ENCODE measurements at places on chromosomes 7 and 10.

GRCh38 chr7:6306471-6306870 is 34.0 kb upstream of the CYTH3 start:
- no peak for DNase-seq

DNA sequence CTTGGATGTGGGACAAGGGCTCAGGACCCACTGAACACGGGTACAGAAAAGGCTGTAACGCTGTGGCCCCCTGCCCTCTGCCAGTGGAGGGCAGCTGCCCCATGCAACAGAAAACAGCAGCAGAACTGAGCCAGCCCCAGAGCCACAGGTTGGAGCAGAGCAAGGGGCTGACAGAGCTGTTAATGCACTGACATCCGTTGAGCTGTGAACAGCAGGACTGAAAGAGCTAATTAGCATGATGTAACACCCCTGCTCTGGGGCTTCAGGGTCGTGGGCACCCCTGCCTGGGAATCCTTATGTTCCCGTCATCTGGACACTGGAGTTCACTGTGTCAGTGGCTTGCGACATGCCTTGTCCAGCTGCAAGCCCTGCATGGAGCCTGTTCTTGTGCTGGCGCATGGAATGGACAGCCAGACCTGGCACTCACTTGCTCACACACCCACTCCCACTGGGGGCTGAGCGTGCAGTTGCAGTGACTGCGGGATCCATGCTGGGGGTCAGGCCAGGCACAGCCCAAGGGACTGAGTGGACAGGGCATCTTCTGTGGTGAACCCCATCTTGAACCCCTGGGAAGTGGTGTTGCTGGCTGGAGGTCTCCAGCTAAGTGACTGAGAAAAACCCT is 293.7 kb downstream of the DNAJB9 start:
- DNase-seq: no peak

DNA sequence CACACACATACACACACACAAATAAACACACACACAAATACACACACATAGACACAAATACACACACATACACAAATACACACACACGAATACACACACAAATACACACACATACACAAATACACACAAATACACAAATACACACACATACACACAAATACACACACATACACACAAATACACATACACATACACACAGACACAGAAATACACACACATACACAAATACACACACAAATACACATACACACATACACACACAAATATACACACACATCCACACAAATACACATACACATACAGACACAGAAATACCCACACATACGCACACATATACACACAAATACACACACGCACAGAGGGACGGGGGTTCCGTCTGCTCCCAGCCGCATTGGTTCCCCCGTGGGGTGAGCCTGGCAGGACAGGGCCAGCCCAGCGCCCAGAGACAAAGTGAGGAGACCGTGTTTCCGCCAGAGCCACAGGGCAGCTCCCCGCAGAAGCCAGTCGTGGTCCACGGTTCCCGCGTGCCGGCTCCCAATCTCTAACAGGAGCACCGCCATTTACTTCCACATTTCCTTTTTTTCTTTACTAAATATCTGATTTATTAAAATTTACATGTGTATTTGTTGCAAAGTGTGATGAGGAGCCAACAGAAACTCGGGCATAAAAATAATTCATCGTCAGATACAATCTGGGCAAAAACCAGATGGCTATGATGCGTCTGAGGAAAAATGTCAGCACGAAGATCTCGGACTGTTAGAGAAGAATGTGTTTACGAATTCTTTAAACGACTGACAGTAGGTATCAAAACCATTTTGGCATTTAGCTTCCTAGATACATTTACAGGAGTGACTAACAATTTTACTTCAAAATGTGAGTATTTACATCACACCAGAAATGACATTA is 3.1 kb upstream of the KNDC1 start:
- DNase-seq: no peak

- DNase-seq: no peak
Observed at GRCh38 chr7:36904802-36905201, 180.5 kb upstream of the AOAH start.

- no peak for DNase-seq
Observed at GRCh38 chr7:112938863-112939573, 147.6 kb downstream of the GPR85 start.

GRCh38 chr7:117808910-117809705 is 64.1 kb downstream of the CTTNBP2 start:
- no peak for DNase-seq

DNA sequence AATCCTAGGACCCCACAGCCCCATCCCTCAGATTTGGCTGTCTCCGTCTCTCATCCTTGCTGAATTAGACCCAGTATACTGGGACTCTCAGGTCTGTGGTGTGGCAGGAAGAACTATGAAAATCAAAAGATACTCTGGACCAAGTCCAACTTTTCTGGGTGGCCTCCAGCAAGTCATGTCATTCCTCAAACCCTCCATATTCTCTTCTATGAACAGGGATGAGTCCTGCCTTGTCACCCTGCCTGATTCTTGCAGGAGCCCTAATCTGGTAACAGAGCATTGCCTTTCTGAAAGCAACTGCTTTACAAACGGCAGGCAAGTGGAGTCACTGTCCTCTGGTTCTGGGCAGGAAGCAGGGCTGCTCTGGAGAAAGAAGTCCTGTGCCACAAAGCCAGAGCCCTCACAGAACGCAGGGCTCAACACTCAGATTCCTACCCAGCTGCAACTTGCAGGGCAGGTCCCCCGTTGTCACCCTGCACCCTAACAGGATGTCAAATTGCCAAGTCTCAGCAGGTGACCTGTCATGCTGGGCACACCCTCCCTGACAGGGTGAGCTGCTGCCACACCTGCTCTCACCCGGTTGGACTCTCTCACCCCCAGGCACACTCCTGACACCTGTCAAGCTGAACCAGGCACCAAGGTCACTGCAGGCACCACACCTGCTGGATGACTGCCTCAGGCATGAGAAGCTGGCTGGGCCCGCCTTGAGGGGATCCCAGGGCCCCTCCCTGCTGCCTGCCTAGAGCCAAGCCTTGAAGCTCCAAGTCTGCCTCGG is 227.7 kb downstream of the KCNMA1 start:
- DNase-seq: no peak

- DNase-seq: no peak
Observed at GRCh38 chr10:123665491-123666286, 466 bp upstream of the GPR26 start.

DNA sequence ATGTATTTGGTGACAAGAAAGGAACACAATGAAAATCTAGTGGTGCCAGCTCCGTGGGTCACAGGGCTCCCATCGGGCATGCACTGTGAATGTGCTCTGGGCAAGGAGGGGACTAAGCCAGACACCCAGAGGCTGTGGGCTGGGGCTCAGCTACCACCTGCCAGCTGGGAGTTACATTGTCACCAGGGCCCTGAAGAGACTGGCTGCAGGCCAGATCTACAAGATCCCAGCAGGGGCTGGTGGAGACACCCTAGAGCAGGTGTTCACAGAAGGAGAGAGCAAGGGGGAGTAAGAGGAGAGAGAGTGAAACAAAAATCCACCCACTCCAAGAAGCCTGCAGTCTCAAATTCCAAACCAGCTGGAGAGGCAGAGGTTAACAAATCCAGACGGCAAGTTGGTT is 116.6 kb upstream of the ADCY1 start:
- DNase-seq: no peak

GRCh38 chr10:110324201-110324804 is 19.6 kb upstream of the SMNDC1 start:
- no peak for DNase-seq

- no peak for DNase-seq
Observed at GRCh38 chr7:99489235-99489634, 10.8 kb downstream of the ZNF394 start.

GRCh38 chr10:109933984-109934565 is 10.8 kb upstream of the XPNPEP1 start:
- no peak for DNase-seq

DNA sequence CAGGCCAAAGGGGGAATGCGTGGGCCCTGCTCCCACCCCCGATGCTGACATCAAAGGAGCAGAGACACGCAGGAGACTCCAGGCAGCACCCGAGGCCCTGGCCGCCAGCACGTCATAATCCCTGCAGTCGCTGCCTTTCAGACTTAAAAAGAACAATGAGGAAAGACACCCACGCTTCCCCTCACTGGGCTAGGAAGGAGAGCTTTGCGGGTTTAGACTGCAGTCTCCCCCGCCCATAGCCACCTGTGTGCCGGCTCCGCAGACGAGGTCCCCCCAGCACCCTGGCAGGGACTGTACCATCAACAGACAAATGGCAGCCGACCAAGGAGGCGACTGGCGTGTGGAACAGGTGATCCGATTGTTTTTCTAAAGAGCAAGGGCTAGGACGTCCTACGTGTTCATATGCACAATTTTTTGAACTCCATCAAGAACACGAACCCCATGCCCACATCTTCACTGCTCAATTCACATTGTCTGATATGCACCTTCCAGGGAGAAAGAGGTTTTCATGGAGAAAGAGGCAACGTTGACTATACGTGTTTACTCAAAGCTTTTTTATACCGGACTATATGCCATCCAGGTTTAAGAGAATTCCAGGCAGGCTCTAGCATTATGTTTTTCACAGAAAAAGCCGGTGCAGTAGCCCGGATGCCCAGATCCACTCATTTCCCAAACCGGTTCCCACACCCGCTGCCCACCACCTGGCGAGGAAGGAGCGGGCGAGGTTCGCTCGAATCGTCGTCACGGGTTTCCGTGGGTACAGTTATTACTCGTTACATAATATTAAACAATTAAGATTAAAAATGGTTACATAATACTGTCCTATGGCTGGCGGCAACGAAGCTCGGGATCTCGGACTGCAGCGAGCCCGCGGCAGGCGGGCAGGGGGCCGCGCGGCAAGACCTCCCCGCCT is 1.1 kb downstream of the GRB10 start:
- no peak for DNase-seq

DNA sequence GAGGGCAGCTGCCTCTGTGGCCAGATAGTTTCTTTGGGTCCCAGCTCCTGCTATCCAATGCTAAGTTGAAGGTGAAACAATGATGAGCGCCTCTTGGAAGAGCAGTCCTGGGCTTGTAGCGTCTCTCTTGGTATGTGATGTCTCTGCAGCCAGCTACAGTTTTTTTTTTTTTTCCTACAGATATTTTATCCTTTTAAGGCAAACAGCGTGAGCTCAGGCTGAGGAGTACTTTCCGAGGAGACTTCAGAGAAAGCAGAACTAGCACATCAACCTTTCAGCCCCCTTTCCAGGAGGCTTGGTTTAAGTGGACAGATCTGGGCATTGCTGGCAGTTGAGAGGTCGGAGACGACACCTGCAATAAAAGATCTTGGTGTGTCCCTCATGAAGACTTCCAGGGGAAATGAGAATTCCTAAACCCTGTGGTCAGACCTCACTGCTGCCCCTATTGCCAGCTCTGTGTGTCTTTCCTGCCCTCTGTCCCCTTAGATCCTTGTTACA is 9.1 kb downstream of the PRKG1 start:
- DNase-seq: no peak
